HCT116 (cell line): ENCODE measurements at places on chromosomes 11 and 22. TPM values are rescaled to one million over a fixed set of nuclear protein-coding genes. Genes with fewer than 3 reads are reported as not detected.

- DNase-seq = no peak
Measured at GRCh38 chr11:15655552-15655951, 540.8 kb downstream of the INSC start.

- no peak for DNase-seq
Measured at GRCh38 chr22:37235897-37236607, 8.0 kb downstream of the RAC2 start.

SCN4B gene
- total RNA-seq = 0.32 TPM

DNA sequence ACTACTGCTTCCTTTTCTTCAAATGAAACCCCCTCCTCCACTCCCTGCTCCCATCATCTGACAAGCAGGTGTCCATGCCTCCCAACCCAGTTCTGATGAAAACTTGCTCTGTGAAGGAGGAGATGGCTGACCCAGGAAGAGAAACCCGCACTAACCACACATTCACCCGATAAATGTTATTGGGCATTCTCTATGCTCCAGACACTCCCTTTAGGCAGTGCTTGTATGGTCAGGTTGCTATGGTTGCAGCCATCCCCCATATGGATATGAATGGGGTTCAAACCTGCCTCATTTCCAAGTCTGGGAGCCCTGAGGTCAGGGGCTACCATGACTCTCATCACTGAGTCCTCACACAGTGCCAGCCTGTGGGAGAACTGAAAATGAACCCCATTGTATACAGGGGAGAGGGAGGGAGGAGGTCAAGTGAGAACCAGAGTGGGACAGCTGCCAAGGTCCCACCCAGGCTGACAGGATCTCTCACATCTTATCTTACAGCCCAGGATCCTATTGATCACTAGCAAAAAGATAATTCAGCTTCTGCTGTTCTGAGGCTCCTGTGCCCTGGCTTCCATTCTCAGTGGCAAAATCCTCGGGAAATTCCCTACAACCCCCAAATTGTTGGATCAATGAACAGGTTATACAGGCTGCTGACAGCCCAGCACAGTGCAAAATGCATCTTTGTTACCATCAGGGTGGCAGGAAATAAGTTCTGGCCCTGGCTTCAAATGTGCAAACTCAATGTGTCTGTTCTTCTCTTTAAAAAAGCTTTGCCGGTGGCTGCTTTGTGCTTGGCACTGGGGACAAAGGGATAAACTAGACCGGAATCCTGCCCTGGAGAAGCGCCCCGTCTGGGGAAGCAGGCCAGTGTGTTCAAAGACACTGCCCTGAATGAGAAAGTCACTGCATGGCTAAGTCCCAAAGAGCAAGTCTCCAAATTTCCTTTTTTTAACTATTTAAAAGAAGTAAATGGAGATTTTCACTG lies 22.7 kb upstream of the ACER3 start:
- no peak for DNase-seq

DNA sequence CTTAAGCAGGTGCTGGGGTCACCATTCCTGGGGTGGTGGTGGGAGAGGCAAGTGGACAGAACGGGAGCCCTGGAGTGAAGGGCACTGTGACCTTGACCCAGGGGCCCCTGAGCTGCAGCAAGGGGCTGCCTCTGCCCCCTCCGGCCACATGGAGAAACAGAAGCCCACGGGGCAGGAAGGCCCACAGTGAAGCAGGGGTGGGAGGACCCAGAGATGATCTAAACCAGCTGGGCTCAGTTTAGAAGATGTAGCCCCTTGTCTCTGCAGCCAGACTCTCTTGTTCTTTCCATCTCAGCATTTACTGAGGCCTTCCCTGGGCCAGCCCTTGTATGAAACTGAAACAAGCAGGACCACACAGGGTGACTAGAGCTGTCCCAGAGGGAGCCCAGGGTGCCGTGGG lies 30.5 kb downstream of the WNT11 start:
- no peak for DNase-seq

LMO2 gene
- total RNA-seq = 2.8 TPM

- DNase-seq = no peak
Measured at GRCh38 chr11:32255841-32256240, 165.0 kb downstream of the RCN1 start.

DNA sequence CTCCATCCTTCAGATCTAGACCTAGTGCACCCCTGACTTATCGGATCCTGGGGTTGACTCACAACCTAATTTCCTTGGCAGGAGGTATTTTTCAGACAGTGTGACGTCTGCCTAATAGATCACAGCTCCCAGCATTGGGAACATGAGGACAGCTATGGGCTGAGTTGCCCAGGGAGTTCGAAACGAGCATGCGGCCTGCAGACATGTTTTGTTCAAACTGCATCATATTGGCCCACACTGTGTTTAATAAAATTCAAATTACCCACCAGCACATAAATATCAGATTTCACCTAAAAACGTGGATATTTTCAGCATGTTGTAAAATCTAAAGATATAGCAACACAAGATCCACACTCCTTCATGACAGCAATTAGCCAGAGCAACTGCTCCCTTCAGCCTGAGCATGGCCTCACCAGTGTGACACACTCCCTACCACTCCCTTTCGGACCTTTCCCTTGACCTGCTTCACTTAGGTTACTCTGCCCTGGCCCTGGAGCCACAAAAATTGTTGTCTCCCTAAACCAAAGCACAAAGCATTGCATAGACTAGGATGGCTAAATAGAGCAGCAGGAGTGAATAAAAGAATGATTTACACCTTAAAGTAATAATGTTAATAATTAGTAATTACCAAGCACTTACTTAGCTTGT lies 53.6 kb upstream of the USP47 start:
- DNase-seq = no peak

KRTAP5-8 gene
- total RNA-seq = not detected

PRAME gene
- 28.4 TPM for total RNA-seq

DNA sequence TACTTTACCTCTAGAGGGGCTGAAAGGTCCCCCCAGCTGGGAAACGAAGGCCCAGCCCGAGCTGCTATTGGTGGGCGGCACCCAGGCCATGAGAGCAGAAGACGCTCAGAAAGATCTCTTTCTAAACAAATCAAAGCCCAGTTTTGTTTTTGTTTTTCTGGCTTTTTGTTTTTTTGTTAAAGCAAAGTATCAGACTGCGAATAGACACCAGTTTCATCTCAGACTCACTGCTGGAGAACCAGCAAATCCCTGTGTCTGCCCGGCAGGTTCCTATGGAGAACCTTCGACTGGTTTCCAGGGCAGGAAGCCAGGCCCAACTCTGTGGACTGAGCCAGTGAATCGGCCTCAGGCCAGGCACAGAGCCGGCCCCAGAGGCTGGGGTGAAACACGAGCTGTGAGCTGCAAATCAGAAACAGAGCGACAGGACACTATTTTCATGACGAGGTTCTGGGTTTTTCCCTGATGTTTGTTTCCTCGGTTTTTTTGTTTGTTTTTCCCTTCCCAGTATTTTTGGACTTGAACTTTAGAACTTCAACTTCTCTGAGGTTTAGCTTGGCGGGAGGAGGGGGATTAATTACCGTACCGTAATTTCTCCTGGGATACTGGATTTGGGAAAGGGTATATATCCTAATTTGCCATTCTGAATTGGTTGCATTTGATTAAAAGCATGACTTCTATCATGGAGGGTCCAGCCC lies 16.0 kb upstream of the B4GALNT4 start:
- no peak for DNase-seq

DNA sequence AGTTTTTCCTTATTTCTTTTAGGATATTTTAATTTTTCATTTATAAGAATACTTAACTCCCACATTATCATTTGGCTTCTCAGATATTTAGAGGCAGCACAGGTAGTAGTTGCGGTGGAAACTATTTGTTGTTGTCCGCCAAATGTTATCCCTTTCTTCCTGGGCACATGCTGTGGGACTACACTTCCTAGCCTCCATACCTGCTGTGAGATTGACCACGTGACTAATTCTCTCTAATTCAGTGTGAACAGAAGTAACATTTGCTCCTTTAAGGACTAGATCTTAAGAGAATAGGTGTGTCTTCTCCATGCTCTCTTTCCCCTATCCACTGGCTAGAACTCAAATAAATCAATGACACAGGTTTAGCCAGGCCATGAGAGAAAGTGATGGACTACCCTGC lies 136.5 kb downstream of the ATG16L2 start:
- DNase-seq = no peak

DNA sequence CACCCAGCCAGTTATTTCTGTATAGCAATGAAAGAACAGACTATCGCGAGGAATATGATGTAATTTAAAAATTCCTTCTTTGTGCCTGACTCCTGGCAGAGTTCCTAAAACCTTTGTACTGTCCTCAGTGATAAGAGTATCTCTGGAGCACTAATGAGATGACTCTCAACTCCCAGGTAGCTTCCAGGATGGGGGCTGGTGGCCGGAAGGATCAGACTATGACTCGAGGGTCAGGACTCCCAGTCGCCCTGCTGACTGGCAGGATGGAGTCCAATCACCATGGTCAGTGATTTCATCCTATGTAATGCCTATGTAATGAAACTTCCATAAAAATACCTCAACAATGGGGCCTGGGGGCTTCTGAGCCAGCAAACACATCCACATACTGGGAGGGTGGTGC lies 135.1 kb downstream of the SHANK2 start:
- DNase-seq = no peak

- no peak for DNase-seq
Measured at GRCh38 chr11:10762185-10762584, 11.1 kb downstream of the CTR9 start.

GRCh38 chr22:40147388-40148176 lies 30.1 kb upstream of the TNRC6B start:
- no peak for DNase-seq

CALCB gene
- 0.22 TPM for total RNA-seq

FGF4 gene
- not detected for total RNA-seq

- DNase-seq = no peak
Measured at GRCh38 chr11:95682552-95682951, 107.0 kb downstream of the FAM76B start.

DNA sequence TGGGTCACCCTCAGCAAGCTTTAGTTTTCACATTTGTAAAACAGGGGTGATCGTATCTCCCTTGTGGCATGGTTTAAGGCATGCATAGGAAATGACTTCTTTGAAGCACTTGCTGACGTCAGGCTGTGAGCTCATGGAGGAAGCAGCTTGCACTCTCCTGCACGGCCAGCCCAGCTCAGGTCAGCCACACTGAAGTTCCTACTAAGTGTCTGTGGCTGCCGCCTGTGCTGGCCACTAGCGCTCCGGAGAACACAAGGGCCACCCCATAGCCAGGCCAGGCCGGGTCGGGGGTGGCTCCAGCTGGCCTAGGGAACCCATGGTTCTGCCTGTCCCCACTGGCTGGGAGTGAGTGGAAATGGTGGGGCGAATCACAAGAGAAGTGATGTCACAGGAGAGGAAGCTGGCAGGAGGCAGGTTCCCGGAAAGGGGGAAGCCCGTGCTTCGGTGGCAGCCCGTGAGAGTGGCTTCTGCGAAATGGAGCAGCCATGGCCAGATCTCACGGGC lies 28.2 kb downstream of the KCTD17 start:
- no peak for DNase-seq

SEC14L6 gene
- not detected for total RNA-seq

MAML2 gene
- 2.6 TPM for total RNA-seq

- no peak for DNase-seq
Measured at GRCh38 chr11:102448869-102449224, 3.7 kb downstream of the TMEM123 start.

GRCh38 chr11:98874050-98874449 lies 146.7 kb upstream of the CNTN5 start:
- DNase-seq = no peak

DNA sequence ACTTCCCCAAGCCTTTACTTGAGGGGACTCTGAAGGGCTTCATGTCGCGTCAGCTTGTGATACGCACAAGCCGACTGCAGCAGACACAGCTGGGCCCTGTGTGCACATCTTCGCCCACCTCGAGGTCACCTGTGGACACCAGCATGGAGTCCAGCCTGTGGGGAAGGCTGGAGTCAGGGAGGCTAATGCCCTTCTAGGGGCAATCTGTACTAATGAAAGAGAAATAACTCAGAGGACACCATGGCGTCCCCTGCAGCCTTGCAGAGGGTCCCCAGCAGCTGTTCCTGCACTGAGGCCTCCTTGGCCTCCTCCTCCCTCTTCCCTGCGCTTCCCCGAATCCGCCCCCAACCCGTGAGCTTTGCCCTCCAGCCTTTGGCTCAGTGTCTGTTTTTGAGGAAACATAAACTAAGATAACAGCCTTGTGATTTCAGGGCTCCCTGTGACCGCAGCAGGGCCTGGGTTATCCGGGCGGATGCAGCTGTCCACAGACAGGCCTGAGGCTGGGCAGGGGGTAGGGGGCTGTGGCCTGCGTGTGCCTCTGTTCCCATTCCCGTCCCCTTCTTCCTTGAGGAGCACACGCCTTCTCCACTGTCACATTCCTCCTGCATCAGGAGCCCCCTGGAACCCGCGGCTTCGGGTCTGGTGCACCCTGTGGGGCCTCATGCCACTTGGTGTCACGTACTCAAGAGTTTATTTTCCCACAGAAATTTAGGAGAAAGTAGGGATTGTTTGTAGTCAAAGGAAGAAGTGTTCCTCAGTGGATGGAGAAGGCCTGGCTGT lies 25.0 kb downstream of the KRTAP5-5 start:
- DNase-seq = no peak

DNA sequence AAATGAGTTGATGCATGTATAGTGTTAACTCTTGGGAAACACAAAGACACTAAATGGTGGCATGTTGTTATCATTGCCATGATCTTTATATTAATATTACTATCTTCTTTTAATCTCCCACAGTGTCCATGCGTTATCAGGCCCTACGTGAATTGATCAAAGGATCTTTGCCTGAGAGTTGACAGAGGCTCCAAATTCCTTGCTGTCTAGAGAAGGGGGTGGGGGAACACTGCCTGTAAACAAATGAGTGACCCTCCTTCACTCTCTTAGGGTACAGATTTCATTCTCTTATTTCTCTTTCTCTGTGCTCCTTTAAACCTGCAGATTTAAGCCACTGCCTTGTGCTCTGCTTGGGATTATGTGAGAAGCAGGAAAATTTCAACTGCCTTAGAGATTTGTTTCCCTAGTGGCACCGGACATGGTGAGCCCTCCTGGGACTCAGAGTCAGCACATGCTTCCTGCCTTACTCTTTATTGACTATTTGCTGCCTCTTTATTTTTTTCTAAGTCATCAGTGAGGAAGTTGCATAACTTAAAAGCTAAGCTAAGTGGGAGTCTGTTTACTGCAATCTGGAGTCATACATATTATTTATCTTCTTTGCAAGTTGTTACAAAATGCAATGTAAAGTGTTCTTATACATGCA lies 122.9 kb downstream of the MAML2 start:
- no peak for DNase-seq

DNA sequence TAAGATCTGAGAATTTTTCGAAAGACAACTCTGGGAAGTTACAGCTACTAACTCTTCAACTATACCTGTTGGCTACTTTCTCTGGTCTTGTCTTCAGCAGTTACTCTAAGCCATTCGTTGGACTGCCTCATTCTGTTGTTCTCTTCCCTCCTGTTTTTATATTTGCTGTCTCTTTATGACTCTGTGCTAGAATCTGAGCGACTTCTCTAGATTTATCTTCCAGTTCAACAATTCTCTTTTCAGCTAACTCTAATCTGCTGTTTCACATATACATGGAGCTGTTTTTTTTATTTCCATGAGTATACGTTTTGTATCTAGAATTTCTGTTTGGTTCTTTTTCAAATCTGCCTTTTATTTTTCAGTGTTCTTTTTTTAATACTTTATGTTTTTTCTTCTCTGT lies 127.4 kb upstream of the SORL1-AS1 start:
- no peak for DNase-seq
